ENCODE measurements at places on chromosomes 6 and 20.

DNA sequence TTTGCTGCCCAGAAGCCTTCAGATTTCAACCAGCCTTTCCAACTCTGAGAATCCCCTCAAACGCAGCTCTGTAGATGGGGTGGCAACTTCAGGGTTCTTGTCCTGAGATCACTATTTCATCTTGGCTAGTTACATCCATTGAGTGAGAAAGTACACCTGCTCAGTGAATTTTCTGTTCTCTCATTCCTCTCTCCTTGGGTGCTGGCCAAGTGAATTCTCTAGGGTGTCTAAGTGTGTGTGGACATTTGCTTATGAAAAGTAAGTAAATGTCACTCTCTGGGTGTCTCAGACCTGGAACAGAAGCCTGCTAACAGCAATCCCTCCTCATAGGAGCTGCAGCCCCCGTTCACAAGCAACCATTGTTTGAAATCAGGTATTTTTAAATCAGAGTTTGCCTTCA is 3.8 kb downstream of the RIN2 start:
- no peak for DNase-seq

DNA sequence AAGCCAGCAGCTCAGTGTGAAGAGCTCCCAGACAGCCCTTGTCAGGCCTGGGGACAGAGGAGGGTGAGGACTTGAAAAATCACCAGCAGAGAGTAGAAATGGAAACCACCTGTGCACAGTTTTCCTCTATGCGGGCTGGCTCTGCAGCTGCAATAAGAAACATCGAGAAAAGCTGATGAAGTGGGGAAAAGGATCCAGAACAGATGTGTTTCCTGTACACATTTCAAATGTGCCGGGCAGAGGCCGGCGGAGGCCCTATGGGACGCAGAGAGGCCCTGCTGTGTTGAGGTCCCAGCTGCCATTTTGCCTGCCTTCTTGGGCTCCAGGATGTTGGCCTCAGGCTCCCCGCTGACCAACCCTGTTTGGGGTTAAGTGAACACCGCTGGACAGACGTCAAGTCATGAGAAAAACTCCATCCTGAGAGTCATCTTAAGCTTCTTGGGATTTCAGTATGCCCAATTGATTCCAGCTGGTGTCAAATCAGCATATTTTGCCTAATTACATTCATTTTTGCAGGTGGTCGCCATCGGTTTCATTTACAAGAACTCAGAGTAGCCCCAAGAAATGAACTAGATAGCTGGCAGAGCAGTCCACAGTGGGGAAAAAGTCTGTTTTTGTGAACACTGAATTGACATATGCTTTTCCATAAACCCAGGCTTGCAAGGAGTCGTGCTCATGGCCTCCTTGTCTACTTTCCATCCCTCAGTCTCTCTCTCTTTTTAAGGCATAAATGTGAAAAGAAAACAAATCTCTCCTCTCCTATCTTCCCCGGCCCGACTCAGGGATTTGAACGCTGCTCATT is 150.4 kb upstream of the PHACTR3 start:
- DNase-seq = no peak

GRCh38 chr6:74579794-74580193 is 626.1 kb downstream of the COL12A1 start:
- no peak for DNase-seq

GRCh38 chr6:90019216-90019615 is 124.9 kb downstream of the GJA10 start:
- DNase-seq = no peak

DNA sequence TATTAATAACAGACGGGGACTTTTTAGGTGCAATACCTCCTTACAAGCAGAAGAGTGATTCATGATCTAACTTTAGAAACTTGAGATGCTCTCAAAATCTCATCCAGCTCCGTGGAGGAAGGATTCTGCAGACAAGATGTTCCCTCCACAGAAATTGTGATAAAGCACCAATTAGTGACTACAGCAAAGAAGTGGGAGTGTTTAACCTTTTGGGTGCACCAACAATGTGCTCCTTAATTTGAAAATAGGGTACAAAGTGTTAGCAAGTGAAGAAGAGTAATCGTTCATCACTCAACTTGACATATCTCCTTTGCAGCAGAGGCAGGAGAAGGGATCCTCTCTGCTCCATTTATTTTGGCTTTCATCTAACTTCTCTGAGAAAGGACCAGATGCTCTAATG is 22.8 kb upstream of the SCP2D1 start:
- DNase-seq = no peak

- DNase-seq = no peak
These were observed 21.3 kb upstream of the DST start for GRCh38 chr6:56664029-56664428.

- DNase-seq = no peak
These were observed 90.2 kb downstream of the ANKS1A start for GRCh38 chr6:34979218-34979617.

DNA sequence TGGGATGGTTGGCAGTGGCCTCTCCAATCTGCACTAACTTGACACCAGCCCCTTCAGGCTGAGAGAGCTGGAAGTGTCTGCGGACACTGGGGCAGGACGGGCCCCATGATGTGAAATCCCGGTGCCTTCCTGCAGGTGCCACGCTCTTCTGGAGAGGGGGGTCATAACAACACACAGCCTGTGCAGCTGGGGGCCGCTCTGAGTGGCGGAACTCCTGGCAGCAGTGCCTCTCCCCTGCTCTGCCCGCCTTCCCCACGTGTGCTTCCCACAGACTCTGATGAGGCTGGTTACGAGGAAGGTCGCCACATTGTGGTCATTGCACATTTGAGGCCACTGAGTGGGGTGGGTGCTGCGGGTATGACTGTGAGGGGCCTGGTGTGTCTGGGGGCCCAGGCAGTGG is 145.2 kb downstream of the DTNBP1 start:
- no peak for DNase-seq

- DNase-seq = no peak
These were observed 248.8 kb downstream of the SOD2 start for GRCh38 chr6:159444056-159444760.

DNA sequence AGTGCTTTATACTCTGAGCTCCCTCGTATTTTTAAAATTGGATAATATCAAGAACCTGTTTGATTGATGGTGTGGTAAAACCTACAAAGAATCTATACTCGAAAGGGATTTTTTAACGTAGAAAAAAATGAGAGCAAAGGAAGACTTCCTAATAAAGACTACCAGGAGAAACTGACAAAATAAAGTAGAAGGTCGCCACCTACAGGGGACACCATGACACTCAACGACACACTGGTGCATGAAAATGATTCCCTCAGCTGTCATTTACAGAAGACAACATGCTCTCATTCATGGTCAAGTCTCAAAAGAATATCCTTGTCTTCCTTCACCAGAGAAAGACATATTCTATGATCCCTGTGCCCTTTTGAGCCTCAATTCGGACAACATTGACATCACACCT is 10.1 kb upstream of the NHSL1 start:
- DNase-seq = peak; percentile 38

- DNase-seq = peak; percentile 61
These were observed 16.4 kb upstream of the BLOC1S5 start for GRCh38 chr6:8080362-8081151.

DNA sequence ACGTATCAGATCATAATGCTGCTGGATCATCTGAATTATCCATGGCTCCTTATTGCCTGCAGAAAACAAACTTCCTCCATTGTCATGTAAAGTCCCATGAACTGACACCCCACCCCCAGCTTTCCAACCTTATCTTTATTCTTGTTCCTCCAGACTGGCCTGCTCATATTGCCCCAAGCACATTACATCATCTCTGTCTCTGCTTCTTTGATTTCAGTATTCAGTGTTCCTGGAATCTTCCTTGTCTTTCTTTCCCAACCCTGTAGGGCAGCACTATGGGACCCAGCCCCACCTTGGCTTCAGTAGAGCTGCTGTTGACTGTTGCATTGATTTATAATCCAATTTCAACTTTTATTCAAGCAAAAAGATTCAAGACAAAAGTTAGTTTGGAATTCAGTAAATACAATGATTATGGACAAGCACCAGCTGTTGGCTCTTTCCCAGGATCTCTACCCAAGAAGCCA is 187.5 kb upstream of the ECI2 start:
- no peak for DNase-seq

- no peak for DNase-seq
These were observed 22.7 kb upstream of the TFAP2C start for GRCh38 chr20:56606174-56606945.

GRCh38 chr6:71289039-71289801 is 609 bp downstream of the OGFRL1 start:
- no peak for DNase-seq

- peak; percentile 3 for DNase-seq
These were observed 256.7 kb upstream of the CNR1 start for GRCh38 chr6:88422831-88423230.

DNA sequence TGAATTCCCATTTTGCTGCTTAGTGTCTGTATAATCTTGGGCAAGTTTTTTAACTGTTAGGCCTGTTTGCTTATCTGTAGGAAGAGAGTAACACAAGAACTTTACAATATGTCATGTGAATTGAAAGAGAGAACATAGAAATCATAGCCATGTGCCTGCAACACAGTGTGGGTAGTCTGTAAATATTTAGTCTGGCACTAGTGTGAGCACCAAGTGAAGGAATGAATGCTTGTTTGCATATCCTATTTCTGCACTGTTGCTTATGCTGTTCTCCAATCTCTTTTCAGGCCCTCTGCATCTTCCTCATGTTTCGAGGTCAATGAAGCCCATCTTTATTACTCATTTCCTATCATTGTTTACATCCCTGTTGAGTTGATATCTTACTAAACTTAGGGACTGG is 49.2 kb downstream of the CBFA2T2 start:
- peak; percentile 57 for DNase-seq

GRCh38 chr20:34955231-34956040 is at the start of the genes GSS and MYH7B:
Gene GSS (minus strand): TSS chr20:34955806. CDS start chr20:34951852, 3,954 bp downstream.
Gene MYH7B (plus strand): TSS chr20:34955868. CDS start chr20:34978006, 22,138 bp downstream.
- DNase-seq = peak; percentile 95

DNA sequence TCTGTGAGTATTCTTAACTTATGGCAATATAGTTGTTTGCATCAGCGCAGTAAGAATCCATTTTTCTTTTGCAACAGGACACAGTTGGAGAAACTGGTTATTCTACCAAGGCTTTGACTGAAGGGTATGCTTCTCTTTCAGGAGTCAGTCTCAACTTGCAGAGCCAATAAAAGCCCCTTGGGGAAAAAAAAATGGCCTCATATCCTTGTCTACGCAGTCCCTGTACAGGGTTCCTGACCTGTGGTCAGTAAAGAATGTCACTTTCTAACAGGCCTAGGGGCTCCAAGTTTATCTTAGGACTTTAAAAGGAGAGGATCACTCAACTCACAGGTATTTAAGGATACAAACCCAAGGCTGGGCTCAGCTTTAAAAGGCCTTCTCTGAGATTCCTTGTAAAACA is 6.9 kb upstream of the RNGTT start:
- no peak for DNase-seq

GRCh38 chr6:47481806-47482205 is 4.2 kb downstream of the CD2AP start:
- no peak for DNase-seq

DNA sequence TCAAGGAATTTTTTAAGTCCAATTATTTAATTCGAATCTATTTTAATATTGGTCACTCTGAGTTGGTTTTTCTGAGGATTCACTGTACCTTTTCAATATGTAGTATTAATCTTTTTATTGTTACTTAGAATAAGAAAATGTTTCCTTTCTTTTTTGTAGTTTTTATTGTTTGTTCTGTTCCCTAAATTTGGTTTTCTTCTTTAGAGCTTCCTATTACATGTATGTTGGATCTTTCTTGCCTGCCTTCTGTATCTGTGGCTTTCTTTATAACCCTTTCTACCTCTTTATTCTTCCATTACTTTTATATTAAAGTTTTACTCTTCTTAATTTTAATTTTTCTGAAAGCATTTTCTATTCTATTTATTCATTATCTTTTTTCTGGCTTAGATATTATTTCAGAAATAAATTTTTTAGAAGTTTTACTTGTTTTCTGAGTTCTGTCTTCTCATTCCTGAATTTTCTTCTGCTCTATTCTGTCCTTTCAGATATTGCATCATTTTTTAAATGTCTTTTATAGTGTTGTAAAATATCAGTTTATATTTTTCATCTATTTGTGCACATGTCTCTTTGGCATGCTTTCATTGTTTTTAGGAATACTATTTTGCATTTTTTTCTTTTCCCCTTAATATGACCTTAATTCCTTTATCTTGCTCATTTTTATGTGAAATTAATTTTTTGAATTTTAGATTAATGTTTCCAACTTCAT is 33.6 kb upstream of the UST start:
- no peak for DNase-seq

DNA sequence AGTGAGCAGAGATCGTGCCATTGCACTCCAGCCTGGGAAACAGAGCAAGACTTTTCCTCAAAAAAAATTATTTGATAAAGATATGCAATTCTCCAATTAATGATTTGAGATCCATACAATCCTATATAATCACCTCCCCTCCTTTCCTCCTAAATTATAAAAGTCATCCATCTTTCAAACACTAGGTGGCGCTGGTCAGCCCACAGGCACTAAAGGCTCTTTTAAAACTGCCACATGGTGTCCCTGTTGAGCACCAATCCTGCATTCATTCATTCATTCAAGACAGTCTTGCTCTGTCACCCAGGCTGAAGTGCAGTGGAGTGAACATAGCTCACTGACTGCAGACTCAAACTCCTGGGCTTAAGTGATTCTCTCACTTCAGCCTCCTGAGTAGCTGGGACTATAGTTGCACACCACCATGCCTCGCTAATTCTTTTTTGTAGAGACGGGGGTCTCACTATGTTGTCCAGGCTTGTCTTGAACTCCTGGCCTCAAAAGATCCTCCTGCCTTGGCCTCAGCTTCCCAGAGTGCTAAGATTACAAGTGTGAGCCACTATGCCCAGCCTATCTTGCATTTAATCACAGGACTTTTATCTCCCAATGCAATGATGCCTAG is 58.7 kb upstream of the SLC2A12 start:
- DNase-seq = peak; percentile 39

DNA sequence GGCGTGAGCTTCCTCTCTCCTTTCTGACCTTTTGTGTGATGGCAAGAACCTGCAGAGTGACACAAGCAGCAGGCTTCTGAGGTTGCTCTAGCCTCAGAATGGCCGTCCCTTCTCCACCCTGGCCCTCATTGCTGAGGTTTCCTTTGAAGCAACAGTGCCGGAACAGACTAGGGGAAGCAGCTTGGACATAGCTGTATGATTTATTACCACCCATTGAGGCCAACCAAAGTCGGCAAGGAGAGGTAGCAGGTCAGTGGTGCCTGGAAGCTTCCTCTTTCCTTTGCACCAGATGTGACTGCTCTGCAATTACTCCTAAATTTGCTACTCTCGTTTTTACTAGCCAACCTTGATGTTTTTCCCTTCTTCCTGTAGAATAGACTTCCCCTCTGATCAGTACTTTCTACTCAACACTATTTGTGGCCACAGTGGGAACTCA is 31.4 kb downstream of the PTPN1 start:
- no peak for DNase-seq

- DNase-seq = no peak
These were observed 14.1 kb upstream of the SLC22A2 start for GRCh38 chr6:160272707-160273106.

- DNase-seq = no peak
These were observed 453.8 kb upstream of the HS3ST5 start for GRCh38 chr6:114796576-114796975.

- DNase-seq = peak; percentile 39
These were observed 21.6 kb upstream of the GJA1 start for GRCh38 chr6:121413879-121414278.

GRCh38 chr20:62918831-62919230 is 7.5 kb downstream of the DIDO1 start:
- no peak for DNase-seq

- DNase-seq = peak; percentile 81
These were observed 180.0 kb downstream of the TMEM242 start for GRCh38 chr6:157143171-157143889.

- no peak for DNase-seq
These were observed 187.8 kb upstream of the JAG1 start for GRCh38 chr20:10861619-10862018.
